ENCODE measurements at places on chromosomes 12 and 14. TPM values are rescaled to one million over a fixed set of nuclear protein-coding genes. Genes with fewer than 3 reads are reported as not detected.
A peak's percentile ranks its signal among the peaks of the same experiment; 100 is the strongest.

- no peaks in the 10 kb centered on the region for H3K4me1 ChIP-seq
- no peak for DNase-seq
- no peak overlapping the region for H3K27ac ChIP-seq
- no peaks in the 10 kb centered on the region for H3K27me3 ChIP-seq
Measured at GRCh38 chr12:52831251-52831650, 2.9 kb downstream of the KRT79 start.

GRCh38 chr14:95562892-95563685 lies 28.2 kb downstream of the GLRX5 start:
- no peaks in the 10 kb centered on the region for H3K4me1 ChIP-seq
- H3K36me3 ChIP-seq, result no peaks in the 10 kb centered on the region
- no peak overlapping the region for H3K4me3 ChIP-seq
- H3K27ac ChIP-seq, result no peak overlapping the region
- peak; percentile 20 for DNase-seq
- no peaks in the 10 kb centered on the region for H3K27me3 ChIP-seq

DNA sequence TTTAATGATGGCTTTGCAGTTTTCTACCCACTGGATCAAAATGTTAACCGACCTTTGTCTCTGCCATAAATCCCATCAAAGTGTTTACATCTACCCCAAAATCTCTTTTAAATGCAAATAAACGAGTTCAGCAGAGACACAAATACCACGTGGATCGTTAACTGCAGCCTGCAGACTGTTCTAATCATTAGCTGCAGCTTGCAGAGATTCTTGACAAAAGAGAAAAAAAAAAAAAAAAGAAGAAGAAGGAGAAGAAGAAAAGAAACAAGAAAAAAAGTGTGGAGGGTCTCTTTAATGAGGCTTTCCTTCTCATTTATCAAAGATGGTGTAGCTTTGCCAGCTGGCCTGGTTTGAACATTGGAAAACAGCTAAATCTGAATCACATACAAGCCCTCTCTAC lies 275.7 kb downstream of the NEDD1 start:
- H3K4me1 ChIP-seq, result no peaks in the 10 kb centered on the region
- no peaks in the 10 kb centered on the region for H3K36me3 ChIP-seq
- no peak overlapping the region for H3K4me3 ChIP-seq
- H3K27me3 ChIP-seq, result no peaks in the 10 kb centered on the region
- no peak overlapping the region for H3K27ac ChIP-seq
- DNase-seq, result no peak

DNA sequence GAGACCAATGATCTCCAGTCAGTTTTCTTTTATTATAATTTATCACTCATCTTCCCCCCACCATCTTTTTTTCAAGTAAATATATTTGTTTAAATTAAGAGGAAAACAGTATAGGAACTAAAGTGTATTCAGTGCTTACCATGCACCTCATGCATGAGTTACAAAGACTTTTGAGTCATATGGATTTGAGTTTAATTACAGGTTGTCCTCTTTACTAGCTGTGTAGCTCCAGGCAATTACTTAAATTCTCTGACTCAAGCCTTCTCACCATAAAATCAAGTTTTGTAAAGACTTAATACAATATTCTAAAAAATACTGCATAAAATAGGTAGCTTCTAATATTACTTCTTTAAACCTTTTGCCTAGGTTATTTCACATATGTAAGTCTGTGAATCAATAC lies 251.3 kb downstream of the SLC16A7 start:
- H3K36me3 ChIP-seq, result no peaks in the 10 kb centered on the region
- no peaks in the 10 kb centered on the region for H3K4me1 ChIP-seq
- no peak overlapping the region for H3K4me3 ChIP-seq
- no peaks in the 10 kb centered on the region for H3K27me3 ChIP-seq

- H3K27ac ChIP-seq, result no peak overlapping the region
- H3K36me3 ChIP-seq, result no peaks in the 10 kb centered on the region
- H3K4me1 ChIP-seq, result no peaks in the 10 kb centered on the region
- H3K27me3 ChIP-seq, result no peaks in the 10 kb centered on the region
Measured at GRCh38 chr14:66000766-66001165, 485.4 kb upstream of the CCDC196 start.

- no peak overlapping the region for H3K4me3 ChIP-seq
- H3K4me1 ChIP-seq, result no peaks in the 10 kb centered on the region
- H3K27me3 ChIP-seq, result no peaks in the 10 kb centered on the region
- DNase-seq, result no peak
Measured at GRCh38 chr12:4555804-4556203, 6.2 kb upstream of the DYRK4 start.

The CD69 gene
- 3.2 TPM for total RNA-seq

DNA sequence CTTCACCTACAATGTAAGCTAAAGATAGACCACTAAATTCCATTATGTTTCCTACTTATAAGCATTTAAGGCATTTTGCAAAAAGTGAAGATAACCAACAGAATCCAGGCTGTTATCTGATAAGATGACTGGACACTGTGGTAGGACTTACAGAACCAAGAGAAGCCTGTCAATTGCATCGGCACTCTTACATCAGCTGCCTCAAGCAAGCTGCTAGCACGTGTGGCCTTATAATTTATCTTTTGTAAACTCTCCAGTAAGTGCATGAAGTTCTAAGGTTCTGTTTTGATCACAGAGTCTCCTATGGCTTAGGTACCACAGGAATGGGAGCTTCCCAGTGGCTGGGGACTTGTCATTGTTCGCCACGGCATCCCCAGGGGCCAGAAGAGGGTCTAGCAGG lies 88.7 kb downstream of the TRAFD1 start:
- no peak overlapping the region for H3K27ac ChIP-seq
- no peak overlapping the region for H3K4me3 ChIP-seq

Measured in colonic mucosa (tissue), 4 donors.